Activated CD4-positive, alpha-beta T cell treated with anti-CD3 and anti-CD28 coated beads for 1 hour (primary cell): ENCODE measurements at places on chromosomes 7 and 10.

DNA sequence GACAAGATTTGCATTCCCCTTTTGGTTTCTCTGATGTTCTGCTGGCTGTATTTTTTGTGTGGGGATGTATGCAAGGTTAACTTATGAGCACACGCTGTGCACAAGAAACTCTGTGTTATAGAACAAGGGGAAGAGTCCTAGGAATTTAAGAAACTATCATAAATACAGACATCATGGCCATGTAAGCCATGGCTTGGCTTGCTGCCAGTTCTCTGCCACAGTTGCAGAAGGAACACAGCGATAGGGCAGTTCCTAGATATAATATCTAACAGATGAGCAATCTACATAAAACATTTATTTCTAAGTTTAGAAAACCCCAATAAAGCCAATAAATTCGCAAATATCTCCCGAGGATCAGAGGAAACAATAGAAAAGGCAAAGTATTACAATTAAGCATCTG, 153.3 kb downstream of the LRRTM3 start:
- DNase-seq, result no peak

DNA sequence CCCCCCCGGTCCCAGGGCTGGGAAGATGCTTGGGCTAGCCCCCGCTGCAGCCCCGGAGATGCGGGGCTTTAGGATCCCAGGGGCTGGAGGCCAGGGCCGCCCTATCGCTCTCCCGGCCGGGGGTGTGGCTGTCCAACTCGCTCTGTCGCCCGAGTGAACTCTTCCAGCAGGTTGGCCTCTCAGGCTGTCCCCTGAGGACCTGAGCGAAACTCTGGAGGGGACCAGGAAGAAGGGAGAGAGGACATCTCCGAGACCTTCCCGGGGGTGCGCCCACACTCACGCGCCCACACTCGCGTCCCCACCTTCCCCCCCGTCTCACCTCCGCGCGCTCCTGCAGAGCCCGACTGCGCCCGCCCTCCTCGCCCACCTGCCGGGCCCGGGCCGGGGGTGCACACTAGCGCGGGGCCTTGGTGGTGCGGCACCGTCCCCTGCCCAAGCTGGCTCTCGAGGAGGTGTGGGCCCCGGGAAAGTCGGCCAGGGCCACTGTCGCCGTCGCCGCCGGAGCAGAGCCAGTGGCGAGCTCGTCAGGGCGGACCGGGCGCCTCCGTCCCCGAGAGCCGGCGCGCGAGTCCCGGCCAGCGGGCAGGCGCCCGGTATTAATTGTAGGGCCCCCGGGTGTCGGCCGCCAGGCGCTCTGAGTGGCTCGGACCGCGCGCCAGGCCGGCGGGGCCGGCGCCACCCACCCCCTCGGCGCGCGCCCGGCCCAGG, 101.7 kb upstream of the SVIL start:
- DNase-seq, result no peak

- DNase-seq, result no peak
Measured at GRCh38 chr7:137577184-137577583, 233.7 kb upstream of the PTN start.

GRCh38 chr7:80833289-80834268, 85.3 kb downstream of the SEMA3C start:
- no peak for DNase-seq

GRCh38 chr10:58698777-58699356, 186.2 kb downstream of the BICC1 start:
- DNase-seq, result no peak

- DNase-seq, result no peak
Measured at GRCh38 chr7:148173369-148173768, 417.2 kb upstream of the C7orf33 start.

GRCh38 chr10:52771534-52772445, 794 bp downstream of the MBL2 start:
- no peak for DNase-seq

DNA sequence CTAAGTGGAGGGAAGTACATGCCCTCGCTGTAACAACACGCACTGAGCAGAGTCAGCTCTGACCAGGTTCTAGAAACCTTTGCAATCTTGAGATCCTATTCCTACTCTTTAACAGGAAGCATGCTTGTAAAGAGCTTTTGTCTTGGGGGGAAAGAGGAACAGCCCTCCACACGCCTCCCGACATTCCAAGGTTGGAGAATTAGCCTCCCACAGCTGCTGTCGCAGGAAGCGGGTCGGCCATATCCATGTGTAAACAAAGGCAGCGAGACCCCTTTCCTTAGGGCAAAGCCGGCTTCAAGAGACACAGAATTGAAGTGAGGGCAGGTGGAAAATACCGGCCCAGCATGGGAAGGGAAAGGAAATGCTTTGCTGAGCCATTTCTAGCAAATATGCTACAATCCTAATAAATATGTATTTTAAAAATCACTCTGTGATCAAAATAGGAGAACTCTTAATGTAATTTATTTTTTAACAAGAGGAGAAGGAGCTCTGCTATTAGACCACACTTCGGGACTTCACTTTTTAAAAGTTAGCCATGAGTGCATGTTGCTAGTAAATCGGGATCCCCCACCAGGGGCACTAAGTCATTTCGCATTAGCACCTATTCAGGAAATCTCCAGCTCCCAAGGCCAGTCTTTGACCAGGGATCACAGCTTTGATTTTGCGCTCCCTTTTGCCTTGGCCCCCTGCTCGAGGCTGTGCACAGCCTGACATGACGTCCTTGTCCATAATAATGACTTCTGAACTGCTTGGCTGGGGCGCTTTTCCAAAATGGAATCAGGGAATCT, 55.9 kb downstream of the FAM204A start:
- DNase-seq, result no peak

DNA sequence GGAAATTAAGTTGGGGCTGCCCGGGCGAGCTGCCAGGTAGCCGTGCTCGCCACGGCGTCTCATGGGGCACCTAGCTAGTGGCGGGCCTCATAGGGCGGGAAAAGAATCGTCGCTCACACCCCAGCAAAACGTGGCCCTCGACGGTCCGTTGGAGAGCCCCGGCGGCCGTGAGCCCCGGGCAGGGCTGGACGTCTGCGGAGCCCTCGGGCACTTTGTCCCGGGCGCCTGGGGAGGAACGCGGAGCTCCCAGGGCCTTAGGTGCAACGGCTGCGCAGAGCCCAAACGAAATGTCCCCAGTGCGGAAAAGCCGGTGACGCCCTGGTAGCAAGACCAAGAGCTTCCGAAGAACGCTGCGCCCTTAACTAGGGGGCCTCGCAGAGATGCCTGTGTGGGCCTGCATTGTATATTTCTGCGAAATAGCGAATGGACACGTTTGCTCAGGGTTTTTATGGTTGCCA, 866 bp upstream of the SFMBT2 start:
- DNase-seq, result no peak

DNA sequence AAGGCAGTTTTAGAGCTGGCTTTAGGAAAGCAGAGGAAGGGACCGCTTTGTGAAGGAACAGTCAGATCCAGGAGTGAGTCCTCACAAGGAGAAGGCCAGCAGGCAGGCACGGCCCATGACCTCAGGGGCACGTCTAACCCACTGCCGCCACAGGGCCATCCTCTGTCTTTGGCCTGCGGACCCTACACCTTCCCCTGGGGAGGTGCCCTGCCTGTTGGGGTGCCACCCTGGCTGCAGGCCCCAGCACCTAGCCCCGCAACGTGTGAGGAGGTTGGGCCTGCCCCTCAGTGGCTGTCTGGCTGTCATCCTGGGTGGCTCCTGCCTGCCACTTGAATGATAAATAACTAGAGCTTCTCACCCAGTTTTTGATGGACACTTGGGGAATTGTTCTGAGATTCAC, 31.0 kb upstream of the TRIM8 start:
- no peak for DNase-seq

DNA sequence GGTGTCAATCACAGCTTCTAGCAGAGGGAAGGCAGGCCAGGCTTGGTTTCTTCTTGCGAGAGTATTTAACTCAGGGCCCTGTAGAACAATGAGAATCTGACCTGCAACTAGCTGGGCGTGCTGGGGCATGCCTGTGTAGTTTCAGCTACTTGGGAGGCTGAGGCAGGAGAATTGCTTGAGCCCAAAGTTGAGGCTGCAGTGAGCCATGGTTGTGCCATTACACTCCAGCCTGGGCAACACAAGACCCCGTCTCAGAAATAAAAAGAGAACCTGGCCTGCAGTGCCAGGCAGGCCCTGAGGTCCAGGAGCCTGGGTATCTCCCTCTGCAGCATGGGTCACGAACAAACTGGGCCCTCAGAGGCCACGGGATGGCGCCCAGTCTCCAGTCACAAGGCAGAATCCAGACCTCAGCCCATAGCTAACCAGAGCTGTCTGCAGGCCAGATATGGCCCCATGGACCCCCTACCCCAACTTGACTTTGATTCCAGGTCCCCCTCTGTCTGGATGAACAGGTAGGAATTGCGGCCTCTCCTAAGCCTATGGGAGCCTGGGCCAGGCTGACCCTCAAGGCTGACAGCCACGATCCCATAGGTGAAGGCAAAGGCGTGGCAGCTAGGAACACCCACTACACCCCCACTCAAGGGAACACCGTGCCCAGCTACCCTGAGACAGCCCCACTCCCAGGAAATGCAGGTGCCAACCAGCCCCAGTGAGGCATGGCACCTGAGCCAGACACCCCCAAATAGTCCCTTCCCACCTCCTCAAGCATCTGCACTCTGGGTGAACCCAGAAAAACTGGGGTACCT, 102.7 kb upstream of the TNRC18 start:
- DNase-seq, result peak; percentile 58
